ENCODE measurements at places on chromosomes 4 and X.

DNA sequence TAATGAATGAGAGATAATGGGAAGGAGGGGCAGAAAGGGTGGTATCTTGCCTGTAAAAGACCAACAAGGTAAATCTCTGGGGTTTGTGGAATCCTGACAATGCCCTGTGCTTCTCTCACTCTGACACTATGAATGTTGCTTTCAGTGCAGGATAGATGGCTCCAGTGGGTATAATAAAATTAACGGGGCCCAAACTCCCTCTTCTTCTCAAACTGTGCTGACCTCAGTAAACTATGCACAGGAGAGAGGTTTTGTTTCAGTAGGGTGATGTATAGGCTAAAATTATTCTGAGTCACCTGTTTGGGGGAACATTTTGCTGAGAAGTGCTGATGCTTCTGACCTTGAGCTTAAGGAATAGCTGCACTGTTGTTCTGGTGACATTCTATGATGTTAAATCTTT is 82.6 kb downstream of the TSPAN7 start:
- DNase-seq, result no peak

- no peak for DNase-seq
These were observed 14.8 kb downstream of the PRSS12 start for GRCh38 chr4:118337954-118338353.

GRCh38 chr4:177266506-177266905 is 43.2 kb upstream of the NEIL3 start:
- no peak for DNase-seq

DNA sequence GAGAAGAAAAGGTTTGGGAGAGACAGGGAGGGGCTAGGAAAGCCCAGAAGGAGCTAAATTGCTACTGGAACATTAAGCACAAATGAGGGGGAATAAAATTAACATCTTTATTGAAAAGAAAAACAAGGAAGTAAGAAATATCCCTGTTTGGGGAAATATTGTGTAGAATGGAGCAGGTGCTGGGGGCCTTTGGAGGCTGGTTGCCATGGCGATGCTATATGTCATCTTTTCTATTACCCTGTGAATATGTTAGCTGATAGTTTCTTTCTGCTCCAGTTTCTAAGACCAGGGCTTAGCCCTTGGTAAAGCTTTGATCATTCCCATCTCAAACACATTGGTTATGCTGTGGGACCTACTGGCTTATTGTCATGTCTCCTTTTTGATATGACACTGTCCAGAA is 28.7 kb downstream of the TMEM31 start:
- DNase-seq, result no peak

GRCh38 chr4:121758925-121759568 is 5.9 kb downstream of the SMIM43 start:
- DNase-seq, result no peak

GRCh38 chrX:19370061-19370460 is 26.3 kb downstream of the PDHA1 start:
- no peak for DNase-seq

- no peak for DNase-seq
These were observed 224.5 kb downstream of the TEX13C start for GRCh38 chrX:125544031-125544660.

DNA sequence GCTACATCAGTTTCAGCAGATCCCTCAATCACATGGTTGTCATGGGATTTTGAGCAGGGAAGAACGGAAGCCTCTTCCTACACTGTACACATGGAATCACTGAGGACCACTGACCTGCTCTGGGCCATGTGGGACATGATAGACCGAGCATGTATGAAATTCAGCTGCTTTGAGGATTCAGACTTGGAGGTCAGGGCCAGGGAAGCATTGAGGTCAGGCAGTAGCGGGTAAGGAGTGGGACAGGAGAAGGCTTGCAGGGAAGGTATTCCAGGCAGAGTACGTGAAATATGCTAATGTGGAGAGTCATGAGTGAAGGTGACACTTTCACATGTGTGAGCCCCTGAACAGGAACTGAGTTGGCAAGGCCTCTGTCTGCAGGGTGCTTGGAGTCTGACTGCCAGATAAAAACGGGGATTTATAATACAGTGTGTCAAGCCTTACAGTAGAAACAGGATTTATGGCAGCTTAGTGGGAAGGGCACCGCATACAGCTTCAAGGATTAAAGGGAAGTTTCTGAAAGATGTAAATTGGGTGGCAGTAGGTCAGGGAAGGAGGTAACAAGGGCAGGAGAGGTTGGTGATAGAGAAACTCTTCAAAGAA is 111.7 kb downstream of the STK32B start:
- no peak for DNase-seq

GRCh38 chr4:188032583-188032982 is 37.0 kb downstream of the ZFP42 start:
- DNase-seq, result no peak

GRCh38 chrX:30593440-30594200 is 16.1 kb upstream of the TASL start:
- no peak for DNase-seq

DNA sequence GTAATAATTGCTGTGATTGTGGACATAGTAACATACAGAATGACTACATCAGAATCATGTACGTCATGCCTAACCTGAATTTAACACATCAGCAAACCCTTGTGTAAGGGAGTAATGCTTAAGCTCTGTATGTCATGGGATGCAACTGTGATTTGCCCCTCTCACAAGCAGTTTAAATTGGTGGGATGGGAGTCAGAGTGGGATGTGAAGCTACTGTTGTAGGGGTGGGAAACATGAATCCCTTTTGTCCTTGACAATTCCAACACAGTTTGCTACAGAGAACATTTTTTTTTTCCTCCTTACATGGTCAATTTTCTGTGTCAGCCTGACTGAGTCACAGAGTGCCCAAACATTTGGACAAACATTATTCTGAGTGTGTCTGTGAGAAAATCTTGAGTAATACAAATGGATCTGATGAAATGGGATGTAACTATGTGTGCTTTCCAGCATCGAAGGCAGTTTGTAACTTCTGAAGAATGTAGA is 392.8 kb downstream of the GPM6A start:
- no peak for DNase-seq
